Fibroblast of skin of abdomen (primary cell): ENCODE measurements at places on chromosomes 2 and 18.

DNA sequence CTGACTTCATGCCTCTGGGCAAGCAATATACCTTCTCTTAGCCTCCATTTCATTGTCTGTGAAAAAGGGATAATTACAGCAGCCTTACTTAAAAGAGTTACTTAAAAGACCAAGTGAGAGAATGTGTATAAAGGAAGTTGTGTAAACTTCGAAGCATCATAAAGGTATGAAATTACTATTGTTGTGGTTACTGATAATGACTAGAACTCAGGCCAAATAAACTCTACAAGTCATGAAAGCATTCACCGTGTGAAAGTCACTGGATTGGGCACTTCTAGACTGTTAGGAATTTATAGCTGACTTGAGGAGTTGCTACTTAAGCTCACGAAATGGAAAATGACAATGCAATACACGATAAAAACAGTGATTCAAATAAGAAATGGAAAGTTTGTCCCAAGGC lies 67.4 kb upstream of the HAAO start:
- no peak for DNase-seq

DNA sequence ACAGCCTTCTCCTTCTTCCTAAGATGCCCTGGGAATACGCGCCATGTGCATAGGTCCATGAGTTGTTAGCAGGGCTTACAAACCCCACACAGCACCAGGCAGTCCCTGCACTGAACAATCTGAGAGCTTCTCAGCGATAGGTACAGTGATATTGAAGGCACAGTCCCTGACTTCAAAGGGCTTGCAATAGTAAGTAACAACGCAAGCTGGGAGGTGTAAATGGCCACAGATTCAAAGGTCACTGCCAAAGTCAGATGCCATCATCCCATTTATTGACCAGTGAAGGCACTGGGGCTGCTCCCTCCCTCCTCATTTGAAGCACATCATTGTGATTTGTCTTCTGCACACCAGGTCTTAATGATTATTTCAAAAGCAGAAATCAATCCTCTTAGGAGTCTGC lies 541 bp upstream of the SCYGR3 start:
- no peak for DNase-seq

DNA sequence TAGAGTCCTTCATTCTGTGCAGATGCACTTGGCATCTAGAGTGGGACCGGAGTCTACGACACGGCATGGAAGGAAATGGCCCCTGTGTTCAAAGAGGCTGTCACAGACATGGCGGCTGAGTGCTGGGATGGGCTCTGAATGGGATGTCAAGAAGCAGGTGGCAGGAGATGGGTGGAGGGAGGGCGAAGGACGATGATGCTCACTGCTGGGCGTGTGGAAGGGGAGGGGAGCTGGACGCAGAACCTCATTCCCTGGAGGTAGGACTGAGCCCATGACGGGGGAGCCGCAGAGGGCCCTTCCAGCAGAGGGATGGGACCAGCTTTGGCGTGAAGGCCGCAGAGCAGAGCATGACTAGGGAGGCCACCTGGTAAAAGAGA lies 18.8 kb upstream of the ALPI start:
- DNase-seq = no peak

- DNase-seq = peak; percentile 23
Observed at GRCh38 chr18:44098551-44099098, 582.1 kb upstream of the SETBP1 start.

- no peak for DNase-seq
Observed at GRCh38 chr2:15875969-15876705, 64.2 kb upstream of the MYCN start.

DNA sequence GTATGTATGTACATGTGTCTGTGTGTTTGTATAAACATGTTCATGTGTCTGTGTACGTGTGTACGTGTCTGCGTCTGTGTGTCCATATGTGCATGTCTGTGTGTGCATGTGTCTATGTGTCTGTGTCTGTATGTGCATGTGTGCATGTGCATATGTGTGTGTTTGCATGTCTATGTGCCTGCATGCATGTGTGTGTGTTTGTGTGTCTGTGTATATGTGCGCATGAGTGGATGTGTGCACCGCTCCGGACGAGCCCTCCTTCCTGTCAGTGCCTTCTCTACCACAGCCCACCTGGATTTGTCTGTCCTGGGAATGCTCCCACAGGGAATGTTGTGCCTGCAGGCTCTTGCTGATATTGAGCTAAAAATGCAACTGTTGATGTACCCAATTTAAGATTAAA lies 113.3 kb upstream of the EPC2 start:
- DNase-seq = no peak

DNA sequence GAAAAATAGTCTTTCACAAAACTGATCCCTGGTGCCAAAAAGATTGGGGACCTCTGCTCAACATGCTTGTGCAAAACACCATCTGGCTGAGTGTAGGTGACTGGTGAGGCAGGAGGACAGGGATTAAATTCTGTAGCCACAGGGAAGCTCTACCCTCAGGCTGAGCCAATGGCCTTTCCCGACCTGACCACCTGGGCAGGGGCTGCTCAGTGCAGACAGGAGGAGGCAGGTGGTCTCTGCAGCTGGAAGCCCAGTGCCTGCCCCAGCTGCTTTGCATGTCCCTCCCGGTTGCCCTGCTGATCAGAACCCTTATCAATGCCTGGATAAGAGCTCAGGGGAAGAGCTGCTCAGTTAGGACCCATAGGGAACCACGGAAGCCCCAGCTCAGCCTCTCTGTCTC lies 235.3 kb downstream of the ANKRD36 start:
- DNase-seq = no peak

DNA sequence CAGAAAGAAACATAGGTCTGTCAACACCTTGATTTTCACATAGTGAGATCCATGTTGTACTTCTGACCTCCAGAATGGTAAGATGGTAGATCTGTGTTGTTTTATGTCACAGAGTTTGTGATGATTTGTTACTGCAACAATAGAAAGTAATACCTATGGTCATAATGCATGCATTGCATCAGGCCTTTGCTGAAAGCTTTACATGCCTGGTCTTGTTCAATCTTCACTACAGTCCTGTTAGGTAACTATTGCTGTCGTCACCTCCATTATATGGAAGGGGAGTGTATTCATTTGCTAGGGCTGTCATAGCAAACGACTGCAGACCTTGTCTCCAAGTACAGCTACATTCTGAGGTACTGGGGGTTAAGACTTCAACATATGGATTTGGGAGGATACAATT lies 243.5 kb downstream of the ANAPC1 start:
- no peak for DNase-seq

DNA sequence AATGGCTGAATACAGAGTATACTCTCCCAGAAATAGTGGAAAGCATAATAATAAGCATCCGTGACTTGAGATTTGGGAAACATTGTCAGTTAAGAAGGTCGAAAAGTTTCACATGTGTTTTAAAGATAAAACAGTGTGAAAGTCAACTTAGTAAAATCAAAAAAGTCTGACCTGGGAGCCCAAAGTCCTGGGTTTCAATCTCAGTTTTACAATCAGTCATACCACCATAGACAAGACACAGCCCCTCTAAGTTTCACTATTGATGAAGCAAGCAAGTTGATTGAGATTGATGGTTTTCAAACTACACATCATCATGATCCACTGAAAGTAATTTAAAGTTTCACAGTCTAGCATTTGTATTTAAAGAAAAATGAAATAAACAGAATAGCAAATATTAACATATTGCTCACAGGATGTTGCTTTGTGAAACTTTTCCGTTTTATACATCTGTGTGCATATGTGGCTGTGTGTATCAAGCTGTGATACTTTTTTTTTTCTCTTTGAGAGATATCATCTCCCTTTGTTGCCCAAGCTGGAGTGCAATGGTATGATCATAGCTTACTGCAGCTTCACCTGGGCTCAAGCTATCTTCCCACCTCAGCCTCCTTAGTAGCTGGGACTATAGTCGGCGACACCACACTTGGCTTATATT lies 71.1 kb downstream of the PIK3C3 start:
- no peak for DNase-seq

DNA sequence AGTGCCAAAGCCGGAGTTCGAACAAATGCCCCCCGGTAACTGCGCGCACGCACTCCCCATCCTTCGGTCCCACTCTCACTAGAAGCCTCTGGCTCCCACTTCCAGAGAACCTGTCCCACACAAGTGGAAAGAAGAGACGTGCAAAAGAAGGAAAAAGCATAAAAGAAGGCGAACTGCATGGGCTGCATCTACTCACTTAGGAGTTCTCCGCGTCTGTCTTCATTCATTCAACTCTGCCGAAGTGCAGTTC lies 312 bp downstream of the NR4A2 start:
- DNase-seq = no peak

DNA sequence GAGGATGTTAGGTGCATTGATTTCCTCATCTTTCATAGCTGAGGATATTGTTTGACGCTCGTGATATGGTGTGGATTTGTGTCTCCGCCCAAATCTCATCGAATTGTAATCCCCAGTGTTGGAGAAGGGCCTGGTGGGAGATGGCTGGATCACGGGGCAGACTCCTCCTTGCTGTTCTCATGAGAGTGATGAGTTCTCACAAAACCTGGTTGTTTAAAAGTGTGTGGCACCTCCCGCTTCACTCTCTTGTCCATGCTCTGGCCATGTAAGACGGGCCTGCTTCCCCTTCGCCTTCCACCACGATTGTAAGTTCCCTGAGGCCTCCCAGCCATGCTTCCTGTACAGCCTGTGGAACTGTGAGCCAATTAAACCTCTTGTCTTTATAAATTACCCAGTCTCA lies 28.4 kb upstream of the GPC1 start:
- no peak for DNase-seq

GRCh38 chr2:54079331-54079730 lies 36.1 kb upstream of the ACYP2 start:
- DNase-seq = no peak

DNA sequence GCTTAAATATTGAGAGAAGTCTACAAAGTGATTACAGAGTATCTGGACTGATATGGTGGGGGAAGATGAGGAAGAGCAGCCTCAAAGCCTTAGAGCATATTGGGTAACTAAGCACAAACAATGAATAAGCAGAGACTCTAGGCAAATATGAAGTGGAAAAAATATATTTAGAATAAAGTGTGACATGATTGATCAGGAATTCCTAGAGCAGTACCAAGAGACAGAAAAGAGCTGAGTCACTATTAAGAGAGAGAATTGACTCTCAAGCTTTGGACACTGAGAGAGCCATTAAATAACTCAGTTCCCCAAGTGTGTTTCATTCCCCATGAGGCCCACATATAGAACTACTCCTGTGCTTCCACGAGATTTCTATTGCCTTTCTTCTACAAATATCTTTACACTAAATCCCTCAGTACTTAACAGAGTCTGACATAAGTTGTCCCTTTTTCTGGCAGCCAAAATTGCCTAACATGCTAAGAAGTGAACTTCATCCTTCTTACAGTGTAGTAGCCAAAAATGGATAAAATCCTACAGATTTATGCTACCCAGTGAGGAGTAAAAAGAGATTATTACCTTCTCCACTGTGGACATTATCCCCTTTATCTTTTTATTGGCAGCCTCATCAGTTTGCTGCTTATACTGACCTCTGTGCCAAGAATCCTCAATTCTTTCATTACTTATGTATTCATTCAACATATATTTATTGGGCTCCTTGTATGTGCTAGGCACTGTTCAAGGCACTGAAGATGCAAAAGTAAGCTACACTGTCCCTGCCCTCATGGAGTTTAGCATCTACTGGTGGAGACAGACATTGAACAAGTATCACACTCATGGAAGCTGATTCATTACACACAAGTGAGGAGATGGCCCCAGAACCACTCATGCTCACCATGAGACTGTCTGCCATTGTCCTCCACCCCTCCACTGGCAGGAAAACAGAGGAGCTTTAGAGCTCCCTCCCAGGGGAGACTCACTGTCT lies 45.4 kb downstream of the SLC40A1 start:
- DNase-seq = peak; percentile 74

DNA sequence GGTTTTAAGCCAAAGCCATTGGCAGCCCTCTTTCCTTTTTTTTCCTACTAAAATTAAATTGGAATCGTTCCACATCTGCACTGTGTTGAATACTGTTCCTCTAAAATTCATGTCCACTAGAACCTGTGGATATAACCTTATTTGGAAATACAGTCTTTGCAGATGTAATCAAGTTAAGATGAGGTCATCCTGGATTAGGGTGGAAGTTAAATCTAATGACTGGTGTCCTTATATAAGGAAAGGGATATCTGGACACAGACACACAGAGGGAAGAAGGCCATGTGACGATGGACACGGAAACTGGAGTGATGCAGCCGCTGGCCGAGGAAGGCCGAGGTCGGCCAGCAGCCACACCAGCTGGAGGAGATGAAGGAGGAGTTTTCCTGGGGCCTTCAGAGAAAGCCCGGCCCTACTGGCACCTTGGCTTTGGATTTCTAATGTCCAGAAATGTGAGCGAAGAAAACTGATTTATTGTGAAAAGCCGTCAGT lies 49.4 kb downstream of the LONRF2 start:
- DNase-seq = no peak

- DNase-seq = no peak
Observed at GRCh38 chr2:106165029-106165428, 29.1 kb downstream of the UXS1 start.

- no peak for DNase-seq
Observed at GRCh38 chr2:42847596-42848151, 55.3 kb upstream of the HAAO start.

DNA sequence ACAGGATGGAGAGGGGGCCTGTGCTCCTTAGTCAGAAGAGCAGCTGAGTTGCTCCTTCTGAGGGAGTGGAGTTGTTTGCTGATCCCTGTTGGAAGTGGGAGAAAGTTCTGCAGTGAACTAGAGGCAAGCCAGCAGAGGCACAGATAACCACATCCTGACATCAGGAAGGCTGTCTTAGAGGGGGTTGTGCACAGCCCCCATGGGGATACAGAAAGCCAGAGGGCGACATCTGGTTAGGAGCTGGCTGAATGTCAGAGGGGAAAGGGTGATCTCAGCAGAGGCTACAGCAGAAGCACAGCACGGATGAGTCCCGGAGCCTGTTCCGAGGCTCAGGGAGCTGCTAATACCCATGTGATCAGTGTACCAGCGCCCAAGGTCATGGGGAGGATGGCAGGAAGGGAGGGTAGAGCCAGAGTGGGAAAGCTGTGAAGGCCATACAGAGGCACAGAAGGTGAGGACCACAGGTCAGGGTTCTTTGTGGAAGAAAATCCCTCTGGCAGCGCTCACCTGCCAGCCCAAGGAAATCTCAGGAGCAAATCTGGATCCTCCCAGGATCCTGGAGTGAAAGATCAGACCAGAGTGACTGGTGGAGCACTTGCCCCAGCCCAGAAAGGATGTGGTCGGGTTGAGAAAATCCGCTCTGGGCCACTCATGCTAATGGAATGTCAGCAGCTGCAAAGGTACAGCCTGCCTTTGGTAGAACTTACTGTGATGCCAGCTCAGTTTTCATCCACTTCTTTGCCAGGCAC lies 111.8 kb downstream of the STPG4 start:
- peak; percentile 94 for DNase-seq

DNA sequence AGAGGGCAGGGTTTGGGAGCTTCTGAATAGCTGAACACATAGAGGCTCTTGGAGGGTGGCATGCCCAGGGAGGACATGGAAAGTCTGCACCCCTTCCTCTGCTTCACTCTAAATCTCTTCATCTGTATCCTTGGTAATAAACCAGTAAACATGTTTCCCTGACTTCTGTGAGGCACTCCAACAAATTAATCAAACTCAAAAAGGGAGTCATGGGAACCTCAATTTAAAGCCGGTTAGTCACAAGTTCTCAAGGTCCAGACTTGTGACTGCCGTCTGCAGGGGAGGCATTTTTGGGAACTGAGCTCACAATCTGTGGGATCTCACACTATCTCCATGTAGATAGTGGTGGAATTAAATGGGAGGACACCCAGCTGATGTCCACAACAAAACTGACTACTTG lies 33.1 kb upstream of the STON1 start:
- peak; percentile 62 for DNase-seq

- peak; percentile 74 for DNase-seq
Observed at GRCh38 chr18:48832938-48833700, 117.6 kb downstream of the SMAD7 start.

- no peak for DNase-seq
Observed at GRCh38 chr2:136238286-136239078, 120.5 kb upstream of the CXCR4 start.
